Activated CD4-positive, alpha-beta T cell treated with anti-CD3 and anti-CD28 coated beads, Interleukin-2, amount 10 ng/mL, durations not matched to agents 7 days and 5 days (primary cell): ENCODE measurements at places on chromosomes 3 and 15. TPM values are rescaled to one million over a fixed set of nuclear protein-coding genes. Genes with fewer than 3 reads are reported as not detected.

DNA sequence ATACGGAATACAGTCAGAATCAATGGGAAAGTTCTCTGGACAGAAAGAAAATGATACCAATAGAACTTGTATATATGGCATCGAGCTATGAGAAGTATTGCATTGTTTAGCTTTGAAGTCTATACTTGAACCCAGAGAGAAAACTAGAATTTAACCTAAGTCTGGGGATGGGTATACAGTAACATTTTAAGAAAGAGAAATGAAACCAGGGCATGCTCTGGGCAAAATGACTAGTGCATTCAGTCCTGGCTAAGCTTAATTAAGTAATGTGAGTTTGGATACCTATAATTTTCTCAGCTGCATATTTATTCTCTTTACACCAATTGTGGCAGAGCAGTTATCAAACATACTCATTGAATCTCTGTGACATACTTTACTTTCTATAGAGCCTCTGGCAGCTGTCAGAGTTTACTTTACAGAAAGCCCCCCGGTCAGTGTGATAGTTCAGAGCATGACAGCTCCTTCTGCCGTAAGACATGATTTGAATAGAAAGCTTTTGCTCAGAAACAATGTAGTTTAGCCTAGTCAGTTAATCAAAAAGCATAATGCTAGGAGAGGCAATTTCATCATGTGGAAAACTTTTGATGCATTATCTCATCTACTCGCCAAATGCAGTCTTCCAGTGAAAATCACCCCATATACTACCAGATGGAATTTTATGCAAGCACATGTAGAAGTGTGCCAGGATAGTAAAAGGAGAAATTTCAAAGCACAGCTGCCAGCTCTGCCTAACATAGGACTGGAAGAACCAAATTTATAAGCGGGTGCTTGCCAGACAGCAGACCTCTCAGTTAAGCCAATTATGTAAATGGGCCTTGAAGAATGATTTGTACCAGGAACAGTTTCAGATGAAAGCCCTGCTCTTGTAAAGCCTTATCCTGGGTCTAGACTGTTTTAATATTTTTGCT lies 40.7 kb downstream of the OXSM start:
- H3K27ac ChIP-seq: no peak overlapping the region
- H3K4me1 ChIP-seq: peaks cover 13% of the 10 kb centered on the region
- no peak overlapping the region for H3K4me3 ChIP-seq

GRCh38 chr3:11155341-11156025 lies 1.2 kb downstream of the HRH1 start:
- H3K27ac ChIP-seq: no peak overlapping the region
- H3K36me3 ChIP-seq: no peaks in the 10 kb centered on the region
- peaks cover 12% of the 10 kb centered on the region for H3K4me1 ChIP-seq

ARNT2 gene
- not detected for total RNA-seq

- H3K27me3 ChIP-seq: peaks cover 15% of the 10 kb centered on the region
- H3K36me3 ChIP-seq: peaks cover 19% of the 10 kb centered on the region
- peaks cover 69% of the 10 kb centered on the region for H3K4me1 ChIP-seq
- peak overlapping the region; percentile 75 for H3K4me3 ChIP-seq
- no peak for DNase-seq
Measured at GRCh38 chr15:60589728-60590127, 110.8 kb upstream of the ICE2 start.

- DNase-seq: no peak
- H3K4me3 ChIP-seq: no peak overlapping the region
- no peaks in the 10 kb centered on the region for H3K4me1 ChIP-seq
- peaks cover 27% of the 10 kb centered on the region for H3K27me3 ChIP-seq
- H3K36me3 ChIP-seq: no peaks in the 10 kb centered on the region
- no peak overlapping the region for H3K27ac ChIP-seq
Measured at GRCh38 chr3:186640473-186640818, 247 bp downstream of the FETUB start.

DNA sequence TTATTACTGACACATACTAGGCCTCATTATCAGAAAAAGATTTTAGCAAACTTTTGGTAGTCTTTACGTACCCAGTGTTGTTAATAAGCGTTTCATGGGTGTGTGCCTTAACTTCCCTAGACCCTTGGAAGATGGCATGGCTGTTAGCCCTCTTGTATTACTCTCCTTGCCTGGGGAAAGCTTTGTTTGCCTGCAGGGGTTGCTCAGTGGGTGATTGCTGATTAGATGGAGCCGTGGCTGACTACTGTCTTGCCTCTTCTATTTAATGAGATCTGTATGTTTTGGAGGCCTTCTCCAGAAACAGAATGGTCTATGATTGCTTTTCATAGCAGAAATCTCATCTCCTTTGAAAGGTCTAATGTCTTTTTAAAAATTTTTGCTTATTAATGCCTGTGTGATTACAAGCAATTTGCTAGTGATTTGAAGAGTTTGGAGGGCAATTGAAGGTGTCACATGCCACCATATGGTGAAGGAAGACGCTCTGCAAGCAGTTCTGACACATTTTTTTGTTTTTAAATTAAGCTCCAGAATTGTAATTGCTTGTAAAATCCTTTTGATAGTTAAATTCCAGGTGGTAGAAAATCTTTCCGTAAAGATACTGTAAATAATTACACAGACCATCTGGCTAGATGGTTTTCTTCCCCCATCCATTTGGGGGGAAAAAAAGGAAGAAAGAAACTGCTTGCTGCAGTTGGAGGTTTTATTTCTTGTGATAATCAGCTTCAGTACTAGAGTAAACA lies 11.4 kb upstream of the C3orf20 start:
- H3K36me3 ChIP-seq: peaks cover 68% of the 10 kb centered on the region
- no peaks in the 10 kb centered on the region for H3K27me3 ChIP-seq
- no peak overlapping the region for H3K4me3 ChIP-seq
- no peak overlapping the region for H3K27ac ChIP-seq

SEMA7A gene
- 2.7 TPM for total RNA-seq

GRCh38 chr3:39150148-39150802 lies 3.1 kb downstream of the CSRNP1 start:
- H3K27ac ChIP-seq: peak overlapping the region; percentile 97
- H3K4me3 ChIP-seq: peak overlapping the region; percentile 89
- H3K36me3 ChIP-seq: peaks cover 21% of the 10 kb centered on the region

ZNF662 gene
- 0.22 TPM for total RNA-seq

- no peak overlapping the region for H3K27ac ChIP-seq
- H3K36me3 ChIP-seq: peaks cover 4% of the 10 kb centered on the region
Measured at GRCh38 chr3:128297401-128298138, 144.3 kb downstream of the EEFSEC start.

- H3K27ac ChIP-seq: peak overlapping the region; percentile 96
- DNase-seq: no peak
- no peaks in the 10 kb centered on the region for H3K27me3 ChIP-seq
- peaks cover 36% of the 10 kb centered on the region for H3K36me3 ChIP-seq
- H3K4me1 ChIP-seq: peaks cover 44% of the 10 kb centered on the region
- H3K4me3 ChIP-seq: peak overlapping the region; percentile 94
Measured at GRCh38 chr3:197949191-197949777, 706 bp upstream of the RPL35A start.

- H3K4me1 ChIP-seq: no peaks in the 10 kb centered on the region
- H3K27ac ChIP-seq: no peak overlapping the region
- no peak overlapping the region for H3K4me3 ChIP-seq
- H3K36me3 ChIP-seq: no peaks in the 10 kb centered on the region
- peaks cover 17% of the 10 kb centered on the region for H3K27me3 ChIP-seq
Measured at GRCh38 chr3:50850639-50851511, 176.1 kb downstream of the DOCK3 start.

DNA sequence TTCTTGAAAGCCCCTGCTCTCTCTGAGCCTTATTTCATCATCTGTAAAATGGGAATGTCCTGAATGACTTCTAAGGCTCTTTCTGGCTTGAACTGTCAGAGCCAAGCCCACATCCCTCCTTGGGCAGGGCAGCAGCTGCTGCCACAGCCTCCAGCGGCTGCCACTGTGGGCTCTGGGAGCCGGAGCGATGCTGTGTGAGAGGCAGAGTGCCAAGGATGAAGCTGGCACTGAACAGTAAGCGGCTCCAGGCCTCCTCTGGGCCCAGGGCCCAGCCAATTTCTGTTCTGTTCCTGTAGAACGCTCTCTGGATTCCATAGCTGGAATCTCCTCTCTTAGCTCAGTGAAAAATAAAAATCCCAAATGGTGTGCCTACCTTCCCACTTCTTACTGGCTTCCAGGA lies 4.4 kb downstream of the CPLX3 start:
- H3K27ac ChIP-seq: no peak overlapping the region
- DNase-seq: no peak
- H3K27me3 ChIP-seq: peaks cover 16% of the 10 kb centered on the region
- peaks cover 10% of the 10 kb centered on the region for H3K4me1 ChIP-seq
- no peak overlapping the region for H3K4me3 ChIP-seq
- no peaks in the 10 kb centered on the region for H3K36me3 ChIP-seq

ZPLD1 gene
- not detected for total RNA-seq

GRCh38 chr3:153028381-153028780 lies 133.6 kb upstream of the RAP2B start:
- H3K27me3 ChIP-seq: no peaks in the 10 kb centered on the region
- no peaks in the 10 kb centered on the region for H3K4me1 ChIP-seq
- H3K36me3 ChIP-seq: no peaks in the 10 kb centered on the region
- H3K27ac ChIP-seq: no peak overlapping the region

DNA sequence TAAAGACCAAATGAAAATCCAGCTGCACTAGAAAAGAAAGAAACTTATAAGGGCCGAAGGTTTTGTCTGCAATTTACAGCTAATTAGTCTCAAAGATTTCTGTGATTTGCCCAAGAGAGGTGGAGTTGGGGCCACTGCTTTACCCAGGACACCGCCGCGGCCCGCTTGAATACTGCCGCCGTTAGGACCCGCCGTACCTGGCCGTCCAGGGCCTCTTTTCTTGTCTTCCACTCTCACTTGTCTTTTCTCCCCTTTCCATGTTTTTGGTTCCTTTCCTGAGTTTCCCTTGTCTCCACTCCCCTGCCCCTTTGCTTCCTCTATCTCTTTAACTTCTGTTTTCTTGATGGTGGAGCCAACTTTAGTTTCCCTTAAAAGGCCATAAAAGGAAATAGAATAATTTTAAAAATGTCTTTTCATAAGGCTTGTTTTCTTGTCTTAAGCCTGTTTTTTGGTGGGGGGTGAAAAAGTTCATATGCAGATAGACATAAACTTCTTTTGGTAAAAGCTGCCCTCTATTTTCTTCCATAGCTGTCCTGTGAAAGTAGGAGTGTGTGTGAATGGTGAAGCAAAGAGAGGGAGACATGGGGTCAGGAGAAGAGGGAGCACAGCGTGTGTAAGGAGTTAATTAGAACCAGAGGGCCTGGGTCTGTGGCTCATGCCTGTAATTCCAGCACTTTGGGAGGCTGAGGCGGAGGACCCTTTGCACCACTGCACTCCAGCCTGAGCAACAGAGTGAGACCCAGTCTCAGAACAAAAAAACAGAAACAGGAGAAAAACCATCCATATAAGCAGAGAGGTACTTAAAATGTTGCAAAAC lies 16.0 kb upstream of the CCNL1 start:
- peaks cover 28% of the 10 kb centered on the region for H3K4me1 ChIP-seq
- H3K4me3 ChIP-seq: peak overlapping the region; percentile 91
- DNase-seq: peak; percentile 25

DNA sequence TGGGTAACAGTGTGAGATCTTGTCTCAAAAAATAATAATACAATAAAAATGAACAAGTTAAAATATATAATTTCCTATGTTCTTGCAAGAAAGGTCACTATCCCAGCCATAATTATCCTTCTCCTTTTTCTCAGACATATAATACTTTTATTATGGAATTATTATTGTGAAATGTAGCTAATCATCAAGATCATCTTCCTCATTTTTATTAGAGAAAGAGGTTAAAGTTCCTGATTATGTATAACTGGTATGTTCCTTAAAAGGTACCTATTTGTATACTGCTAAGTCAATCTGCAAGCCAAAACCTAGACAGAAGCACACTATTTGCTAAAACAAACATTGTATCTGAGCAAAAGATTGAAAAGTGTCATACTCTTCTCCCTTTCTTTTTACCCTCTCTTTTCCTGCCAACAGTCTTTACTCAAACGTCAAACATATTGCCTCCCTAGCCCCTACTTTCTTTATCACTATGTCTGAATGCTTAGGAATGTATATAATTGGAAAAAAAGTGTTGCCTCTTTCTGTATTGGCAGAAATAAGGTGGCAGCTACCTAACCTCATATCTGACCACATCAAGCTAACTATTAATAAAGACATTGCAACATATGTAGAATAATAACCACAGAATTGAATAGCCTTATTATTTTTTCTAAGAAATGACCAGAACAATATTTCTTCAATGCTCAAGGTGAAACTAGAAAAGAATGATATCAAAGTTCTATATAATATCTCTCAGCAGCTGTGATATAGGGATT lies 18.5 kb downstream of the SEC11A start:
- H3K4me1 ChIP-seq: peaks cover 40% of the 10 kb centered on the region
- H3K27me3 ChIP-seq: no peaks in the 10 kb centered on the region
- DNase-seq: no peak
- H3K27ac ChIP-seq: no peak overlapping the region
- no peak overlapping the region for H3K4me3 ChIP-seq

DNA sequence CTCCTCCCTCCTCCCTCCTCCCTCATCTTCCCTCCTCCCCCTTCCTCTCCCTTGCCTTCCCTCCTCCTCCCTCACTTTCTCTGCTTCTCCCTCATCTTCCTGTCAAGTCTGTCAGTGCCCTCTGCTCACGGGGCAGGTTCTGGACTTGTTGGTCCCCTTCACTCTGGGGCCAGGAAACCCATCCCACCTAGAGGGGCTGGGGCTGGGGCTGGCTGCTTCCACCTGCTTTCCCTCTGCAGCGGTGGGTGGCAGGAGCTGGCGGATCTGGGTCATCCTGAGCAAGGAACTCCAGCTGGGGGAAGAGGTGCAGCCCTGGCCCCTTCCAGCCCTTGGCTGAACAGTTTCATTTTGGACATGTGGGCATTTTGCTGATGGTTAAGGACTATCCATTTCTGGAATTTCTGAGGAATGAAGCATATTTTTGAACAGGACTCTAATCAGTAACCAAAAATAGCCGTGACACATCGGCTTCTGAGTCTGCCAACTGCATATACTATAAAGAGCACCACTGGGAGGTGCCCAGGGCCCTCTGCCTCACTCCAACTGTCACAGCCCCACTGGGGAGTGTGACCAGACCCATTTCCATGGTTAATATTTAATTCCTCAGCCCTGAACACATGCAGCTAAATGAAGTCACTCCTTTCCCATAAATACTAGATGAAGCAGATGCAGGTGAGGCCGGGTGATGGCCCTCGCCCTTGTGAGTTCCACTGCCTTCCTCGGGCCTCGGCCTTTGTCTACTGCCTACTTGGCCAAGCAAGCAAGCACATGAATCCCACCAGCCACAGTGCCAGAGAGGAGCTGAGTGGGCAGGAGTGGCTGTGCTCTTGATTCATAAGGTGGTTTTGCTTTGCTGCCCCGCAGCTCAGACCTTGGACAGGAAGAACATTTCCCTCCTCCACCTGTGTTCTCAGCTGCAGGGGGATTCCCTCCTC lies 39.8 kb downstream of the CHDH start:
- H3K4me3 ChIP-seq: no peak overlapping the region
- no peaks in the 10 kb centered on the region for H3K4me1 ChIP-seq
- no peak overlapping the region for H3K27ac ChIP-seq
- no peak for DNase-seq

PAQR5 gene
- not detected for total RNA-seq

GRCh38 chr3:113214917-113215595 lies 3.7 kb downstream of the BOC start:
- peaks cover 12% of the 10 kb centered on the region for H3K4me1 ChIP-seq
- no peak overlapping the region for H3K4me3 ChIP-seq
- H3K27ac ChIP-seq: no peak overlapping the region
- DNase-seq: no peak
- peaks cover 59% of the 10 kb centered on the region for H3K27me3 ChIP-seq
